Amniotic epithelial cell (primary cell): ENCODE measurements at places on chromosomes 16 and 17.
A peak's percentile ranks its signal among the peaks of the same experiment; 100 is the strongest.

DNA sequence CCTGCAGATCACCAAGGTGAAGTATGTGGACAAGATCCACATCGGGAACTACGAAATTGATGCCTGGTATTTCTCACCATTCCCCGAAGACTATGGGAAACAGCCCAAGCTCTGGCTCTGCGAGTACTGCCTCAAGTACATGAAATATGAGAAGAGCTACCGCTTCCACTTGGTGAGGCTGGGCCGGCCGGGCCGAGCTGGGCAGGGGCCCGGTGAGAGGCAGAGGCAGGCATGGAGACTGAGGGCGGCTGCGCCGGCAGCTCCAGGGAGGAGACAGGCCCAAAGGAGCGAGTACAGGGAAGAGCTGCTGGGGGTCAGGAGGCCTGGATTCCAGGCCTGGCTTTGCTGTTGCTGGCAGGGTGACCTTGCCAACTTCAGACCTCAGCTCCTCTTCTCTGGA lies 8.3 kb downstream of the PRSS8 start:
- DNase-seq, result no peak

GRCh38 chr16:84973236-84973635 lies 38.1 kb downstream of the ZDHHC7 start:
- DNase-seq, result no peak

GRCh38 chr16:56294579-56294978 lies 103.3 kb downstream of the GNAO1 start:
- peak; percentile 62 for DNase-seq

GRCh38 chr17:49456183-49456965 lies 38.7 kb upstream of the NGFR start:
- peak; percentile 98 for DNase-seq

DNA sequence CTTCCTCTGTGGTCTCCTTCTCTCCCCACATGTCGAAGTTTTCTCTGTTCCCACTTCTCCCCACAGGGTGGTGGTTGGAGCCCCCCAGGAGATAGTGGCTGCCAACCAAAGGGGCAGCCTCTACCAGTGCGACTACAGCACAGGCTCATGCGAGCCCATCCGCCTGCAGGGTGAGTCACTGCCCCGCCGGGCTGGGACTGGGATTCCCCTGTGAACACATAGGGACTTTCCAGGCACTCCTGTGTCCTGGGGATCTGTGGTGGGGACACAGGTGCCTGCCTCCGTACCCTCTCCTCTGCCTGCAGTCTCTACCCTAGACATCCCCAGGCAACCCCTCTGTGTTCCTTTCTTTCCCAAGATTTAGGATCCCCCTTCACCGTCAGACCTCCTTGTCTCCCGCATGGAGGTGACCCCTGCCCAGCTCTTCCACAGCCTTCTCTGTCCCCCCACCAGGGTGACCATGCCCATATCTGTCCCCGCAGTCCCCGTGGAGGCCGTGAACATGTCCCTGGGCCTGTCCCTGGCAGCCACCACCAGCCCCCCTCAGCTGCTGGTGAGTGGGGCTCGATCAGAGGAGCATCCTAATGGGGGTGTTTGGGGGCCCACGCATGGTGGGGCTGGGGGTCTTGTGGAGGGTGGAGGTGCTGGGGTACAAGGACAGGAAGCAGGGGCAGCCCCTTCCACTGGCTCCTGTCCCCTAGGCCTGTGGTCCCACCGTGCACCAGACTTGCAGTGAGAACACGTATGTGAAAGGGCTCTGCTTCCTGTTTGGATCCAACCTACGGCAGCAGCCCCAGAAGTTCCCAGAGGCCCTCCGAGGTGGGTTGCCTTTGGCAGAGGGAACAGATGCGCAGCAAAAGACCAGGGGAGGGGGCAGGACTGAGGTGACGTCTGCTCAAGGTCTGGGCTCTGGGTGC lies 5.8 kb downstream of the ITGAM start:
- DNase-seq, result no peak

DNA sequence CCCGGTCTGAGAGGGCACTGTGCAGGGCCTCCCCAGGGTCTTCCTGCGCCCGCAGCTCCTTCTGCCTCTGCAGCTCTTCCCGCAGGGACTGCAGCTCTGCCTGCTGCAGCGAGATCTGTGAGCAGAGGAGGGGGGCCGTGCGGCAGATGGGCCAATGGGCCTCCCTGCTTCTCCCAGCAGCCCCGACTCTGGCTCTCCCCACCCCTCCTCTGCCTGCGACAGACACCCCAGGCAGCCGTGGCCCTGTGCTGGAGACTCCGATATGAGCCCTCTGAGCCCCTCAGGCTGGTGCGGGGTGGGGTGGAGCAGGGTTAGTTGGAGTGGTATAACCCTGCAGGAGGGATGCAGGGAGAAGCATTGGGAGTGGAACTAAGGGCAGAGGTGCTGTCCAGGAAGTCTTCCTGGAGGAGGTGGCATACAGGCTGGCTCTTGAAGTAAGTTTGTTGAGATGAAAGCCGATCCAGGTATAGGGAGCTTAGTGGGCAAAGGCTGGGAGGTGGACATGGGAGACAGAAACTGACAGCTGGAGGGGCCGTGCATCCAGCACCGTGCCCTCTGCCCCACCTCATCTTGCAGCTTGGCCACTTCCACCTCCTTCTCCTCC lies 5.0 kb downstream of the THOC6 start:
- DNase-seq, result no peak

GRCh38 chr16:86430814-86431213 lies 79.5 kb upstream of the FOXF1 start:
- DNase-seq, result peak; percentile 59

DNA sequence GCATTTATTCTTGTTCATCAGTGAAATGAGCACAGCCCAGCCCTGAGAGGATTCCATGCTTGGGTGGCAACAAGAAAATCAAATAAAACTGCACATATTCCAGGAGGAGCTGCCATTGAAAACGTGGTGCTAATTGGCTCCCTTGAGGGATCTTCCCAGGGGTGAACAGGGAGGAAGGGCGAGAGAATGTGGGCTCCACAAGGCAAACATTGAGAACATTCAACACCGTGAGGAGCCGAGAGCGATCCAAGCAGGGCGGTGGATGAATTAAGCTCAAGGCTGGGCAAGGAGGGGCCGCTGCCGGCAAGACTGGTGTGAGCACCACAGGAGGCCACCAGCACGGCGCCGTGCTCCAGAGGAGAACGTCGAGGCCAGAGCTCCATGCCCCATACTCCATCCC lies 166.9 kb downstream of the C16orf95 start:
- DNase-seq, result no peak

DNA sequence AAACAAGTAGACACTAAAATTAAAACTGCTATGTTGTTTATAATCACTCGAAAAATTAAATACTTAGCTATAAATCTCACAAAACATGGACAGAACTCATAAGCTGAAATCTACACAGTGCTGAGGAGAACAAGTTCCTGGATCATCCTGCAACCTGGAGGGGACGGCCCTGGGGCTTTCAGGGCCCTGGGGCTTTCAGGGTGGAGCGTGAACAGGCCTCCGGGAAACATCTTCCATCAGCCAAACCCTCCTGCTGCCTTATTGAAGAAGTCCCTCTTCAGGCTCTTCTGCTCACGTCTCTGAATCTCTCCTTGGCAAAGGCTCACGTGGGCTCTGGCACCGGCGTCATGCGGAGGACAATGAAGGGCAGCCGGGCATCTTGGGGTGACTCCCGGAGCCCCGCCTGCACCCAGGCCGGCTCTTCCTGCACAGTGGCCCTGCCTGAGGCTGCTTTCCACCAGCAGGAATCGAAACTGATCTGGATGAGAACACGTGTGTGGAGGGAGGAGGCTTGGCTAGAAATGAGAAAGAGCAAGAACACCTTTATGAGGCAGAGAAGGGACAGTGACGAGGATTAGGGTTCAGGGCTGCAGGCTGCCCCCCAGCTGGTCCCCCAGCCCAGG lies 127.3 kb downstream of the CDRT15L2 start:
- DNase-seq, result no peak

GRCh38 chr16:30068750-30069610 lies 3.4 kb downstream of the ALDOA start:
- DNase-seq, result no peak

GRCh38 chr17:70100983-70101382 lies 26.0 kb downstream of the KCNJ16 start:
- DNase-seq, result no peak

- peak; percentile 92 for DNase-seq
Observed at GRCh38 chr16:64952177-64952576, 169.7 kb downstream of the CDH11 start.

DNA sequence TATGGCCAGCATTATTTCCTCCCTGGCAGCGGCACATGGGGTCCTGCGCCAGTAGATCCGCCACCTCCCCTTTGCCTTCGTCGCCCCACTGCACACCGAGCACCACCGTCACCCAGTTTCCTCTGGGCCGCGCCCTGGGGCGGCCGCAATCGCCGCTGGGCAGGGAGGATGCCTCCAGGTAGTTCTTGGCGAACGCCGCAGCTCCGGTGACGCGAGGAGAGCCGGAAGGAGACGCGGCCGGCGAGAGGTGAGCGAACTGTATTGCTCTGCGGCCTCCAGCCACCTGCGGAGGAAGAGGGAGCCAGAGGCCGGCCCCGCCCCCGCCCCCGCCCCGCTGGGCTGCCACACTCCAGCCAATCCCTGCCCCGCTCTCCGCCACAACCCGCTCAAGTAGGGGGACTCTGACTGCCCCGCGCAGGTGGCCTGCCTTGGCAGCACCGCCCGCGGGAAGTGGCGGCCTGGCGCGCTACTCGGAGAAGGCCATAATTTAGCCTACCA lies 11.8 kb upstream of the SLFN13 start:
- no peak for DNase-seq

DNA sequence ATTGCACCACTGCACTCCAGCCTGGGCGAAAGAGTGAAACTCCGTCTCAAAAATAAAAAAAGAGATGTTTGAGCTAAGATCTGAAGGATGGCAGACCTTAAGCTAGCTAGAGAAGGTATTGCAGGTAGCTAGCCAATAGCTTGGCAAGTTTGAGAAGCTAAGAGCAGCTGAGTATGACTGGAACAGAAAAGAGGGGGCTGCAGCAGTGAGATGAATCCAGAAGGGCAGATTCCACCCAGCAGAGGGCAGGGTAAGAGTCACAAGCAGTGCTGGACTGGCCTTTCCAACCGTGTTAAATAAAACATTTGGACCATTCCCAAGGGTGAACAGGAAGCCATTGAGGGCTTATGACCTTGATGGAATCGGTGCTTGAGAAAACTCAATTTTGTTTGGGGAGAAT lies 5.7 kb upstream of the PHAF1 start:
- peak; percentile 59 for DNase-seq

- DNase-seq, result no peak
Observed at GRCh38 chr16:14087590-14088154, 16.6 kb downstream of the MRTFB start.

- DNase-seq, result no peak
Observed at GRCh38 chr16:1163567-1164055, 10.7 kb downstream of the CACNA1H start.

DNA sequence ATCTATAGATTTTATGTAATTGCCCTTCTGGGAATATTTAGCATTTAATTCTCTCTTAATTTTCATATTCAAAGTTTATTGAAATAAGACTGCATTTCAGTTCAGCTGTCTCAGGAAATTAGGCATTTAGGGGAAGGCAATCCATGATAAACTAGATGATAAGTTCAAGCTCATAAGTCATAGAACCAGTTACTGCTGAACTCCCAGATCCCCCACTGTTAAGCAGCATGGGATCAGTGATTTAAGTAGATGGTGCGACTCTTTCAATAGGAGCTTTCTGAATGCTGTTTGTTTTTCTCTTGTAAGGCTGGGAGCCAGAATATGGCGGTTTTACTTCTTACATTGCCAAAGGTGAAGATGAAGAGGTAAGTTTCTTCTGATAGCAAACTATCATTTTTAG lies 23.8 kb downstream of the OGFOD1 start:
- DNase-seq, result no peak

- DNase-seq, result no peak
Observed at GRCh38 chr17:76742958-76743357, 5.0 kb downstream of the MFSD11 start.

- DNase-seq, result peak; percentile 96
Observed at GRCh38 chr16:85363881-85364280, 249.2 kb upstream of the GSE1 start.

DNA sequence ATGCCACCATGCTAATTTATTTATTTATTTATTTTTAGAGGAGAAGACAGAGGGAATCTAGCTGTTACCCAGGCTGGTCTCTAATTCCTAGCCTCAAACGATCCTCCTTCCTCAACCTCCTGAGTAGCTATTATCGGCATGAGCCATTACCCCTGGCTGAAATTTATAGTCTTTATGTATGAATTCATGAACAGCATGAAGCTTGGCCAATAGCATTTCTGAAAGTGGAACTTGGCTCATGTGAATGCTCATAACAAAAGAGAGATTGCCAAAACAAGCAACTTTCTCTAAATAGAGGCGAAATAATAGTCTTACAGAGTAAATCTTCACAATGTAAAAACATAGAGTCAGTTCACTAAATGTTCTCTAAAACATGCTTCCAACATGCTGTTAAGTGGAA lies 30.1 kb upstream of the SMURF2 start:
- no peak for DNase-seq

GRCh38 chr16:65867276-65867960 lies 499.1 kb upstream of the CDH5 start:
- no peak for DNase-seq

DNA sequence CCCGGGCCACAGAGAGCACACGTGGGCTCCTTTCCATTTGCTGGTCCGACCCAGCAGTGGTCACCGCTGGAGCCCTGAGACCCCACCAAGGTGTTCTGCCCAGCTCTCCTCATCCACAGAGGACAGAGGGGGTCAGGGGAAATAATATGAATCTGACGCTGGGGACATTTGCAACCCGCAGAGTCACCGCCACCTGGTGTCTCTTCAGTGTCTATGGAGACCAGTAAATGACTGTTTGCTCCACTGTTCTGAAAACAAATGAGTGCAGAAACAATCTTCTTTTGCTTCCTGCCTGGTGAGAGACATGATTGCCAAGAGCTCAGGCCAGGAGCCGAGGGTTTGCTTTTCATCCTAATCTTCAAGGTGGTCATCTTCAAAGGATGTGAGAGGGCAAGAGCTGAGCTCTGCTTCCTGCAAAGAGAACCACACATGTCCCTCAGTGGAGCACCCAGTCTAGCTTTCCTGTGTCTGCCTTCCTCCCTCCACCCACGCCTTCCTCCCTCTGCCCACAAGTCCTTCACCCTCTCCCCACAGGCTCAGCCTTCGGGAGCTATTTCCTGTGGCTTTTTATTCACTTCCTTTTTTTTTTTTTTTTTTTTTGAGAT lies 14.7 kb upstream of the KLHDC4 start:
- DNase-seq, result peak; percentile 46

GRCh38 chr17:49266233-49266632 lies 35.6 kb upstream of the PHOSPHO1 start:
- no peak for DNase-seq

- no peak for DNase-seq
Observed at GRCh38 chr17:19857640-19858039, 10.1 kb downstream of the ULK2 start.
